ENCODE measurements at places on chromosomes 12 and 14.

DNA sequence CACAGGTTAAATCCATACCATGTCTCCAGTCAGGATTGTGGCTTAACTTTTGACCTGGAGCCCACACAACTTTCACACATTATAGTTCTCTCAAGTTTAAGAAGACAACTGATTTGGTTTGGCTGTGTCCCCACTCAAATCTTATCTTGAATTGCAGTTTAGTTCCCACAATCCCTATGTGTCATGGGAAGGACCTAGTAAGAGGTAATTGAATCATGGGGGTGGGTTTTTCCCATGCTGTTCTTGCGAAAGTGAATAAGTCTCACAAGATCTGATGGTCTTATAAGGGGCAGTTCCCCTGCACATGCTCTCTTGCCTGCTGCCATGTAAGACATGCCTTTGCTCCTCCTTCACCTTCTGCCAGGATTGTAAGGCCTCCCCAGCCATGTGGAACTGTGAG is 38.2 kb upstream of the PARP11 start:
- no peak for DNase-seq

DNA sequence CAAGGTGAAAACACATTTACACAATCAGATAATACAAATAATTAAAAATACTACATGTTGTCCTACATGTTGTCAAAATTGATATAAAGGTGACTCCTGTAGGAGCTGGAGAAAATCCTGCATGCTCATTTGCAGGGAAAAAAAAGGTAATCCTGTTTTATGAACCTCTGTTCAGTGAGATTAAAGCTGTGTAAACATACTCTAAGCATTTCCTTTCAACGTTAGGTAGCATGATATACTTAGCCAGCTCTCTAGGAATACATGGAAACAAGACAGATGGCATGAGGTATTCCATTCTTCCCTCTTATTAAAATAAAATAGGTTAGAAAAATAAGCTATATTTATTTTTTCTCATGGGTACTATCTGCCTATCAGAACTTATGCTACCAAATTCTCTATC is 635.7 kb upstream of the FLRT2 start:
- no peak for DNase-seq

DNA sequence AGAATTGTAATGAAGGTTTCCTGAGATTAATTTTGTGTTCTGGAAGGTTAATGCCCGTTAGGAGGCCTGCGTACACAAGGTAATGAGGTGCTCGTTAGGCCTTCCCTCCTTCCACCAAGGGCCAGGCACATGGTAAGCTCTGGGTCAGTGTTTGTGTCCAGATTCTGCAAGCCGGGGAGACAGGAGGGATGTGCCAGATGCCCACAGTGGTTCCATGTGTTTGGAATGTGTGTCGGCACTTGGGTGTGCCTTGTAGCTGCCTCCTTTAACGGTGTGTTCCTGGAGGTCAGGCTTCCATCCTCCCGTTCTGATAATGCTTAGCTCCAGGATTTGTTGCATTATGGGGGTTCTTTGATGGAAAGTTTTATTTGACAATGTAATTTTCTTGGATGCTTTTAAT is 5.7 kb downstream of the TRAF3 start:
- DNase-seq = no peak

- no peak for DNase-seq
Observed at GRCh38 chr12:63918800-63919300, 74.3 kb downstream of the SRGAP1 start.

GRCh38 chr12:116319233-116319897 is 41.9 kb upstream of the MED13L start:
- no peak for DNase-seq

- DNase-seq = no peak
Observed at GRCh38 chr12:27163894-27164293, 80.2 kb upstream of the STK38L start.

DNA sequence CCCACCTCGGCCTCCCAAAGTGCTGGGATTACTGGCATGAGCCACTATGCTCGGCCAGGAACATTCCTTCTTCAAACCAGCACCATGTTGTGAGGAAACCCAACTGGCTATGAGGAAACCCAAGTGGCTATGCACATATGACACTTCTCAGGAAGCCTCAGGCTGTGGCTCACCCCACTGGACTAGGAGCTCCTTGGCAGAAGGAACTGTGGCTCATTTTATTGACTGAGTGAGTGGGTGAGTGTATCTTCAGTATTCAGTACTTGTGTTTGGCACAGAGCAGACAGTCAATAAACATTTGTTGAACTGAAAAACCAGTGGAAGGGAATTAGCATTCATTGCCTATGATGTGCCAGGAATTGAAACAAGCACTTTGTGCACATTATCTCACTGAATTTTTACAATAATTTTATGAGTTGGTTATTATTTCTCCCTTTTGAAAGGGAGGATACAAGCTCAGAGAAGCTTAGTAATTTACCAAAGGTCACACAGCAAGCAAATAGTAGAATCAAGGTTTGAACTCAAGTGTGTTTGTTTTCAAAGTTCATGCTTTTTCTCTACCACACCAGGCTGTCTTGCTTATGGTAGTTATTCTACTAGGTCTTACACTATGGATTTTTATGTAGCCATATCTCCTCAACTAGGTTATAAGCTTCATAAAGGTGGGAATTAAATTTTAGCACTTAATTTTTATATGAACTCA is 121.6 kb downstream of the VEZT start:
- DNase-seq = no peak

- DNase-seq = peak; percentile 74
Observed at GRCh38 chr12:51820526-51821439, 27.7 kb downstream of the FIGNL2 start.

DNA sequence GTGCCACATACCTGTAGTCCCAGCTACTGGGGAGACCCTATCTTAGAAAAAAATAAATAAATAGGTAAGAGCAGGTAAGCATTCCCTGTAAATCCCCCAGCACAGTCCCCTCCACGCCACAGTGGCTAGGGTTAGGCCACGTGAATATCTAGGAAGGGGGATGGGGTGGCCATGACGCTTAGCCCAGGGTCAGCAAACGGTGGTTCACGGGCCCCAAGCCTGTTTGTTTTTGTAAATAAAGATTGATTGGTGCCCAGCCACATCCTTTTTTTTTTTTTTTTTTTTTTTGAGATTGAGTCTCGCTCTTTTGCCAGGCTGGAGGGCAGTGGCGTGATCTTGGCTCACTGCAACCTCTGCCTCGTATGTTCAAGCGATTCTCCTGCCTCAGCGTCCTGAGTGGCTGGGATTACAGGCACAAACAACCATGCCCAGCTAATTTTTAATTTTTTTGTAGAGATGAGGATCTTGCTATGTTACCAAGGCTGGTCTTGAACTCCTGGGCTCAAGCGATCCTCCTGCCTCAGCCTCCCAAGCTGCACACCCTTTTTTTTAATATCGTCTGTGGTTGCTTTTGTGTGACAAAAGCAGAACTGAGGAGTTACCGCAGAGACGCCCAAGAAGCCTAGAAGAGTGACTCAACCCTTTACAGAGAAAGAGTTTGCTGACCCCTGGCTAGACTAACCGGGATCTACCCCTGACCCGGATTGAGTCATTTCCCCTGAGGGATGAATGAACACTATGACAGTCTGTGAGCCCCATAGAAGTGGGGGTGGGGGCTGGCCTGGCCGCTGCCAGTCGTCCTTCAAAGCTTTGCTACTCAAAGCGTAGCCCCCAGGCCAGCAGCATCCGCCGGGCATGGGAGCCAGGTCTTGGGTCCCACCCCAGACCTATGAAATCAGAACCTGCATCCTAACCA is 113.7 kb upstream of the NCOR2 start:
- DNase-seq = no peak

DNA sequence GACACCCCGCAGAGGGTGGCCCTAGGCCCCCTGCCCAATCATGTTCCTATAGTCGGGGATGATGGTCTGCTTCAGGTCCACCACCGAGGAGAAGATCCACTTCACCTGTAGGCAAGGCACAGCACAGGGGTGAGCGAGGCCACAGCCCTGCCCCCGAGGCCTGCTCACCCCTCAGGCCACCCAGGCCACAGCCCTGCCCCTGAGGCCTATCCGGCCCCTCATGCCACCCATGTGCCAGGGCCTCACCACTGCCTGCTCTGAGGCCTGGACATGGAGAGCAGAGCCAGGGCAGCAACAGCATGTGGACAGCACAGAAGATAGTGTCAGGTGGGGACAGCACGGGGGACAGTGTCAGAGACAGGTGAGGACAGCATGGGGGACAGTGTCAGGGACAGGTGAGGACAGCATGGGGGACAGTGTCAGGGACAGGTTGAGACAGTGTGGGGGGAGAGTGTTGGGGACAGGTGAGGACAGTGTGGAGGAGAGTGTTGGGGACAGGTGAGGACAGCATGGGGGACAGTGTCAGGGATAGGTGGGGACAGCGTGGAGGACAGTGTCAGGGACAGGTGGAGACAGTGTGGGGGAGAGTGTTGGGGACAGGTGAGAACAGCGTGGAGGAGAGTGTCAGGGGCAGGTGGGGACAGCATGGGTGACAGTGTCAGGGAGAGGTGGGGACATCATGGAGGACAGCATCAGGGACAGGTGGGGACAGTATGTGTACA is 239.7 kb downstream of the TMEM121 start:
- no peak for DNase-seq

- DNase-seq = no peak
Observed at GRCh38 chr12:25764892-25765291, 193.6 kb upstream of the RASSF8 start.

- no peak for DNase-seq
Observed at GRCh38 chr12:63302941-63303536, 152.0 kb upstream of the AVPR1A start.
